ENCODE measurements at places on chromosomes 6 and 20. TPM values are rescaled to one million over a fixed set of nuclear protein-coding genes. Genes with fewer than 3 reads are reported as not detected.

The LY6G5C gene
- total RNA-seq, result 1.3 TPM

The RNF114 gene
- 52.1 TPM for total RNA-seq

The MYBL2 gene
- total RNA-seq, result 0.78 TPM

The PRDM1 gene
- 1.1 TPM for total RNA-seq

The STAU1 gene
- 49.1 TPM for total RNA-seq

- no peak for DNase-seq
Observed at GRCh38 chr6:136171231-136171630, 78.9 kb downstream of the MTFR2 start.

DNA sequence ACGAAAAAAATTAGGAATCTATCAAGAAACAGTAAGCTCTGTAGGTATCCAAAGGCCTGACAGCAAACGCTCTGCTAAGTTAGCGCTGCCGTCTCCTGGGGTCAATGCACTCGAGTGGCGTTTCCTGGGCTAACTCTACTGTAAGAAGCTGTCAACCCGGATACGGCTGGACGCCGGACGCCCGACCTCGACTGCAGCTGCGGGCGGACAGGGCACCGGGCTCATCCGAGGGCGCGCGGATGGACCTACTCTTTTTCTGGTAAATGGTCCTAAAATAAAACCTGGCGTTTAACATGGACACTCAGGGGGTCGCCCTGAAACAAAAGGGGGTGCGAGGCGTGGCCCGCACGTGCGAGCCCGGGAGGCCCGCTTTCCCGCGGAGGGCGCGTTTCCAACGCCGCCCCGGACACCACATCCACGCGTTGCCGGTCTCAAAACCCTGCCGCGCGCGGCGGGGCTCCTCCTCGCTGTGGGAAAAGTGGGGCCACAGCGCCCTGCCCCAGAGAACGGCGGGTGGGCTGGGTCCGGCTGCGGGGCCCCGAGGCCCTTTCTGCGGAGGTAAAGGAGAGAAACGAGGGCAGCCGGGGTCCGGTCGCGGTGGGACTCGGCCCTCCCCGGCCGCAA is 537 bp downstream of the TCP1 start:
- peak; percentile 55 for DNase-seq

GRCh38 chr20:44601801-44602204 is 19.4 kb downstream of the PKIG start:
- DNase-seq, result peak; percentile 86

DNA sequence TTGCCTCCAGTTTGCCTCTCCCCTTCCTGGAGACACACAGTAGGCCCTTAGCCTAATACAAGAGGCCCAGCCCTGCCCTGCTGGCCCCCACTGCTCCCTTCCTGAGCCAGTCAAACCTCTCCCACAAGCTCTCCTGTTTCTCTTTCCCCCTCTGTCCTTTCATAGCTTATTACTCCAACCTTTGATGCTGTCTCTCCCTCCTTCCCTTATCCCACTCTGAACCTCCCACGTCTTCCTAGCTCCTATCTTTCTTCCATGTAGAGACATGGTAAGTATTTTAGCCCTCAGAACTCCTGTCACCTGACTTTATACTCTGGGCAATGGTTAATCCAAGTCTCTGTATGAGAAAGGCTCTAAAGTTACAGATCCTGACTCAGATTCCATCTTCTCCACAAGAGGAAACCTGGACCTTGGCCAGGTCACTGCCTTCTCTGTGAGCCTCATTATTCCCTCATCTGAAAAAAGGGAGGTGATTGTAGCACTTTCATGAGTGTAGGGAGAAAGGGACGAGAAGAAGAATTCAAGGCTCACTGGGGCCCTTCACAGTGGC is 6.7 kb downstream of the TGIF2 start:
- no peak for DNase-seq

DNA sequence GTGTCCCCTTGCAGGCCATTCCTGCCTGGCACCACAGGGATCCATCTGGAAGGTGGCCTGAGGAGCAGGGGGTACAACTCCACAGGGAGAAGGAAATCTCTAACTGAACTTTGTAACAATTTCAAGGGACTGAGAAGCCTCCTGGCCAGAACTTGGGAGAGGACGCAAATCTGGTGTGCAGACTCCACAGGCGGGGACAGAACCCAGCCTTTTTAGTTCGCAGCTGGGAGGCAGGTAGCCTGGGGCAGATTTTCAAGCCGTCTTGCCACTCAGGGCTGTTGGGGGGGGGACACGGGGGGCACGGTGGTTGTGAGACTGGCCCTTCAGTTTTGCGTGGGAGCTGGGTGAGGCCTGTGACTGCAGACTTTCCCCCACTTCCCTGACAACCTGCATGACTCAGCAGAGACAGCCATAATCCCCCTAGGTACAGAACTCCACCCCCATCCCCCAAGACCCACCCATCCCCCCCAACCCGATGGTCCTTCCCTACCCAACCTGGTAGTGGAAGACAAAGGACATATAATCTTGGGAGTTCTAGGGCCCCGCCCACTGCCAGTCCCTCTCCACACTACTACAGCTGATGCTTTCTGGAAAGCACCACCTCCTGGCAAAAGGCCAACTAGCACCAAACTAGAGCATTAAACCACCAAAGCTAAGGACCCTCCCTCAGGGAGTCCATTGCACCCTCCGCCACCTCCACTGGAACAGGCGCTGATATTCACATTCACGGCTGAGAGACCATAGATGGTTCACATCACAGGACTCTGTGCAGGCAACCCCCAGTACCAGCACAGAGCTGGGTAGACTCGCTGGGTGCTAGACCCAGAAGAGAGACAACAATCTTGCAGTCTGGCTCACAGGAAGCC is 3.0 kb upstream of the HUS1B start:
- DNase-seq, result no peak

DNA sequence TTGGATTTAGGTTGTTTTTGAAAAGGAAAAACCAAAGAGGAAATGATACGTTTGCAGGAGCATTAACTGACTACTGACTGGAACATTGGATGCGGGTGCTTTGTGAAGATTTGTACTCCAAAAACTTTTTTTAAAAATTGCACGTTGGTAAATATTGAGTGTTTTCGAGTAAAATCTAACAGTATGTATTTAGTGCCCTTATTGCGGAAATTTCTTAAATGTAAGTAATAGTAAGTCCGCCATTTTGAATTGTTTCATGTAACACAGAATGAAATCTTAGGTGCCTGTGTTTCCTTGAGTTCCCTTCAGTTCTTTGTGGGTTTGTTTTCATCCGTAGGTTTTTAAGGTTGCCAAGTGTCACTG is 15.2 kb upstream of the LIN28B start:
- no peak for DNase-seq

GRCh38 chr20:7703551-7703961 is 236.7 kb downstream of the HAO1 start:
- no peak for DNase-seq

DNA sequence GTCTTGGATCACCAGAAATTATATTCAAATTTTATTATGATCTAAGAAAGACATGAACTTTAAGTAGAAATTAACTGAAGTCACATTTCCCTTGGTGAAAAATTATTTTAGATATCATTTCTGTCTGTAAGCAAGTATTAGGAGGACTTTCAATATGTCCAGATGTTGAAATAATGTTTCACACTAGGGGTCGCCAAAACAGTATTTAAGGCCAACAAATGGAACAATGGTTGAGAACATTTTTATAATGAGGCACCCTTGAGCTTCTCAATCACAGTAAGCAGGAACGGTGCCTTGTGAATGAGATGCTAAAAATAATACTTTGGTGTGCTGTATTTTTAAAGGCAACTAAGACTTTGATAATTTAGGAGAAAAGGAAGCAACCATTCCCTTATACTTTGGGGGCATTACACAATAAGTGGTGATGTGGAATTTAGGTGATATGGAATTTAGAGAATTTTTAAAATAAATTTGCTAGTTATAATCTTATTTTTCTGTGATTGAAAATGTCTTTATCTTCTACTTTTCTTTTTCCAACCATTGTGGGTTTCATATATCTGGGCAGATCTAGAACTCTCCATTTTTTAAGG is 9.6 kb upstream of the SF3B5 start:
- no peak for DNase-seq

DNA sequence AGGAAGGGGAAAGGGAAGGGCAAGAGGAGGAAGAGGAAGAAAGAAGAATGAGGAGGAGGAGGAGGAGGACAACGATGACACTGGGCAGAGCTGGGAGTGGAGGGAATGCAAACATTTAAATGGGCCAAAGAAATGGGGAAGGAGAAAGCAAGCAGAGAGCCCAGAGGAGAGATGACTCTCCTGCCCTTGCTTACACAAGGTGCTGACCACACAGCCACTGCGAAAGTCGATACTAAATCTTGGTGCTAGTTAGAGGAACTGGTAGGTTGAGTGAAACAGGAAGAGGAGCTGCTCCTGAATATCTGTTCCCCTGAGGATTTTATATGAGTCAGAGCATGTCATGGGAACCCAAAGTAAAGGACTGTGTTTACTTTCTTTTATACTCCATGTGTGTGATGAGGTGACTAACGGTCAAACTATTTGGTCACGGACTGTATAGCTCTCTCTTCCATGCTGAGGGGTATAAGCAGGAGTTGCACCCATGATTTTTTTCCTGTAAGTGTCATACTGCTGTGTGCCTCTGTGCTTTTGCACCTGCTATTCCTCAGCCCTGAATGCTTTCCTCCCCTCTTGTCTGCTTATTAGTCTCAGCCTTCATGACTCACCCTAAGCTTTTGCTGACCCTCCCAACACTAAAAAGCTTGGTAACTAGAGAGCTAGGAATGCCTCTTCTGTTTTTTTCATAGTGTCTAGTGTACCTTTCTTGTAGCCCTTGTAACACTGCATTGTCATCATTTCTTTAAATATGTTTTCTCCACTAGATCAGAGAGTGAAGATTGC is 9.5 kb upstream of the PAQR8 start:
- DNase-seq, result no peak

DNA sequence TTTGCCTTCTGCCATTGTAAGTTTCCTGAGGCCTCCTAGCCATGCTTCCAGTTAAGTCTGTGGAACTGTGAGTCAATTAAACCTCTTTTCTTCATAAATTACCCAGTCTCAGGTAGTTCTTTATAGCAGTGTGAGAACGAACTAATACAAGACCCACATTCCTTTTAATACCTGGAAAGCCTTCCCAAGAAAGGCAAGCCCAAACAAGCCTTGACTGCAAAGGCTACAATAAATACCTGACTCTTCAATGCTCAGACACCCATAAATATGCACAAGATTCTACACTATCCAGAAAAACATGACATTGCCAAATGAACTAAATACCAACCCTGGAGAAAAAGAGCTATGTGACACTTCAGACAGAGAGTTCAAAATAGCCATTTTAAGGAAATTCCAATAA is 338.8 kb downstream of the HAO1 start:
- no peak for DNase-seq

DNA sequence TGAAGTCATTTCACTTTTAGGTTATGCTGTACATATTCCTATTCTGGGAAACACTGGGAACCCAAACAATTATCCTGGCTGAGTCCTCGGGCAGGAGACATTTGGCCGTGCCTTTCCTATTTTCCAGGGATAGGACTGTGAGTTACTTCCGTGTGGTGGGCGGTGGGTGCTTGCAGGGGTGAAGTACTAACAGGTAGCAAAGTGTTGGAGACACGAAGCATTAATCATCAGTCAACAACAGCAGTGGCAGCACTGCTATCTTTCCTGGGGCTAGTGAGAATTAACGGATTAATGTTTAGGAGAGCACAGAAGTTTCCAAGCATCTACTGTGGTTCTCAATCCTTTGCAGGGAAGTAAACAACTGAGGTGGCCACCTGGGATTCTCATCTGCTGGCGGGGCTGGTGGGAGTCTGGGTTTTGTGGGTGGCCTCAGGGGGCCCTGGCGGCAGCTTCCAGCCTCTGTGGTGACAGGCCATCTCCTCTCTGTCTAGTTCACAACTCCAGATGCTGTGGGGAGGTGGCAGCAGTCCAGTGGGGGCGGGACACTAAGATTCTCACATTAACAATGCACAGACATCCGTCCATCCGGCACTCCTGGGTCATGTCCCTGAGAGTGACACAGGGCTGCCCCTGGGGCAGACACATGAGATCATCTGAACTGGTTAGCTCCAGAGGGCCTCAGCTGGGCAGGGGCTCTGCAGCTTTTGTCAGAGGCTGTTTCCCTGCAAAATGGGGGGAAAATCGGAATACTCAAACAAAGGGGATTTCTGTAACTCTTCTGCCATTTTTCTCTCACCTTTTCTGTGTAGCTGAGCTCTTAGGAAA is 90.9 kb downstream of the GJA10 start:
- DNase-seq, result peak; percentile 89

- no peak for DNase-seq
Observed at GRCh38 chr6:99841297-99841696, 152.7 kb downstream of the MCHR2 start.

- DNase-seq, result no peak
Observed at GRCh38 chr6:75893058-75893775, 144.2 kb downstream of the MYO6 start.

GRCh38 chr6:145886228-145886956 is 71.8 kb upstream of the FBXO30 start:
- no peak for DNase-seq

Data from Right ventricle myocardium superior (tissue), 1 donor.